ENCODE measurements at places on chromosomes 11 and 22. TPM values are rescaled to one million over a fixed set of nuclear protein-coding genes. Genes with fewer than 3 reads are reported as not detected.

DRD4 gene
- 1.3 TPM for total RNA-seq

- DNase-seq: no peak
These were observed 144.5 kb downstream of the CCDC34 start for GRCh38 chr11:27218421-27219038.

- DNase-seq: no peak
These were observed 7.9 kb upstream of the TRIM68 start for GRCh38 chr11:4615856-4616444.

POU2AF3 gene
- total RNA-seq: 2.1 TPM

- DNase-seq: peak; percentile 38
These were observed 71.8 kb downstream of the UBASH3B start for GRCh38 chr11:122727101-122727929.

DNA sequence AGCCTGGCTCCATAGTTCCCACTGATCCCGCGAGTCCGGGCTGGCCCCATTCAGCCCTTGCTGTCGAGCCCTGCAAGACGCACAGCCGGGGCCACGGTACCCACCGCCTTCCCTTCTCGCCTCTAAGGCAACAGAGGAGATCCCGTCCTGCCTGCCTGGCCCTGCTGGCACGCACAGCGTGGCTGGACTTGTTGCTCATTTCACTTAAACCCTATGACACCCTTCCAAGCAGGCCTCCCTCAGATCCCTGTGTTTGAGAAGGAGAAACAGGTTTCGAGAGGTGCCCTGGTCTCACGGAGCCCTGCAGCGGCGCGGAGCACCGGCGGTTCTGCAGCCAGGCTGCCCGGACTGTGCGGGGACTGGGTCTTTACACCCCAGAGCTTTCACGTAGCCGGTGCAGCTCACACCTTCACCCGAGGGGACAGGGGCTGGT lies 1048.4 kb downstream of the BRD1 start:
- DNase-seq: no peak

DNA sequence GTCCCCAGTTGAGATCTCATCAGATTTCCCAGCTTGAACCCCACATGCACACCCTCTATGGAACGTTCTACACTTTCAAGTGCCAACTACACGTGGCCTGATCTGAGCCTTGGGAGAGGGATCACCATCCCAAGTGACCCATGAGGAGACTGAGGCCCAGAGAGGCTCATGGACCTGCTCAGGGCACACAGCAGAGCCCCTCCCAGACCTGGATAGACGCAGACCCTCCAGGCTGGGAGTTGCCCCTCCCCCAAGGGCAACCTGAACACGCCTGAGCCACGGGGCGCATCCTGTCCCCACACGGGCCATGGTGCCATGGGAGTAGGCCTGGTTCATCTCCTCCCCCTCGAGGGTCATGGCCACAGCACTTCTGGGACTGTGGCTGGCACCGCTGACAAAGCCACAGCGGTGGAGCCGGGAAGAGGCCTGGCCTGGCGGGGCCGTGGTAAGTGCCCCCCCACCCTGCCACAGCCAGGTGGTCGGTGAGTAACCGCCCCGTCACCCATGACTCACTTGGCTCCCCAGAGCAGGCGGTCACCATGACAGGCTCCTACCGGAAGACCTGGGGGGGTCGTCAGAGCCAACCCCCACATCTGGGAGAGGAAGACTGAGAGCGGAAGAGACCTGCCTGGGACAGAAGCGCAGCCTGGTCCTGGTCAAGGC lies 8.1 kb downstream of the WNT7B start:
- DNase-seq: no peak

RPS25 gene
- total RNA-seq: 1,713 TPM

SLC25A45 gene
- 18.2 TPM for total RNA-seq

OR9Q1 gene
- not detected for total RNA-seq

APOL6 gene
- total RNA-seq: 7.7 TPM

DNA sequence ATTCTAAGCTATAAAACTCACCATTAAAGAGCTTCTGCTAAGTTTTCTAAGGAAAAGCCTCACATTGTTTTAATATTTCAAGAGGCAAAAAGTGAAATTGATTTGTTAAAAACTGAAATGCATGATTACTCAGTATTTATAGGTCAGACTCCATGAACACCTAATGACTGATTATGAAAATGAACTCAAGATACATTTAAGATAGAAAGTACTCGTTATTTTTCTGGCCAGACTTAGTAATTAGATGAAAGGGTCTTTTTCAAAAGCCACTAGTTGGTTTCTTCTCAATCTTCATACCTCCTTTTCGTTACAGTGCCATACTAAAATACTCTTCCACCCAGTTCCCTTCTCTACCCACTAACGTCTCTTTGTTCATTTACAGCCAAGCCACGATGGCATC lies 56.3 kb downstream of the VSIG10L2 start:
- no peak for DNase-seq

DNA sequence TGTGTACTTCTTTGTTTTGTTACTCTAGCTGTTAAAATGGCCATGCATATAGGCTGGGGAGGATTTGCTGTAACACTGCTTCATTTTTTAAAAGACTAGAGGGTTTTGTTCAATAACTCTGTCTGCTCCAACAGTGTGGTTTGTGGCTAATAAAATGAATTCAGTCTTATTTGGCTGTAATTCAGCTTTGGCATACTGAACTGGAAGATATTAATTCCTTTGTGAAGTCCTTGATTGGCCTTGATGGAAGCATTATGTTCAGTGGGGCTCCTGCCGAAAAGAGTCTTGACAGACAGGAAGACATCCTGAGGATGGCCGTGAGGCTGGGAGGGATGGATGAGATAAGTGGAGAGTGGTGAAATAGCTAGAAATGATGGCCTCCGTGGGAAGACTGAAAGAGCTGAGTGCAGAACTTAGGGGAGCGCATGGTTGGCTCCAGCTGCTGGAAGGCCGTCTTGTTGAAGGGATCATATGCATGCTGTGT lies 44.8 kb upstream of the MYO18B start:
- no peak for DNase-seq

LMNTD2 gene
- 21.4 TPM for total RNA-seq

MUC5B gene
- total RNA-seq: not detected

GRCh38 chr11:112884012-112884767 lies 77.0 kb upstream of the NCAM1 start:
- DNase-seq: no peak

CDKN1C gene
- total RNA-seq: 8.0 TPM

TSPAN18 gene
- total RNA-seq: 2.0 TPM

DNA sequence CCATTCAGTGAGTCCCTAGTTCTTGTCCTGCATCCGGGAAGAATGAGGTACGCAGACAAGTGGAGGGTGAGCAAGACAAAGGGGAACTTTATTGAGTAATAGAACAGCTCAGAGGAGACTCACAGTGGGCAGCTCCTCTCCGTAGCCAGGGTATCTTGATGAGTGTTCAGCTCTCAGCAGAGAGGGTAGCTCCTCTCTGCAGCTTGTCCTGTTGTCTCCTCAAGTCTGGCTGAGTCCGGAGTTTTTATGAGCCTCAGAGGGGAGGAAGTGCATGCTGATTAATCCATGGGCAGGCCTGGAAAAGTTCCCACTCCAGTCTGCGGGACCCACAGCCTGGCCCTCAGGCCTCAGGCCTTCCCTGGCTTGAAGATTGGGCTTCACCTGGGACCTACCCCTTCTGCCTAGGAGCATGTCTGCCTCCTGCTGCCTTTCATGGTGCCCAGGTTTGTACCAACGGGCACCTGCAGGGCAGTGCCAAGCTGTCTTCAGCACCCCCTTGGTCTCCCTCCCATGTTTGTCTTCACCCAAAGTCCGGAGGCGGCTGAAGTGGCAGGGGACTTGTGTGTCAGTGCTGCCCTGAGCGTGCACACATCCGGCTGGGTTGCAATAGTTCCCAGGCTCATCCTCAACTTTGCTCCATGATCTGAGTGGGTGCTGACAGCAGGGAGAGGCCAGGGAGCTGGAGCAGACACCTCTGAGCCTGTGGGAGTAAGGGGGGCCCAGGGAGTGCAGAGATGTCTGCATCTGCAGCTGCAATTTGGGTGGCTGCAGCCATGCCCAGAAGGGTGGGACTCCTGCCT lies 134.2 kb downstream of the LDLRAD3 start:
- DNase-seq: no peak

DNA sequence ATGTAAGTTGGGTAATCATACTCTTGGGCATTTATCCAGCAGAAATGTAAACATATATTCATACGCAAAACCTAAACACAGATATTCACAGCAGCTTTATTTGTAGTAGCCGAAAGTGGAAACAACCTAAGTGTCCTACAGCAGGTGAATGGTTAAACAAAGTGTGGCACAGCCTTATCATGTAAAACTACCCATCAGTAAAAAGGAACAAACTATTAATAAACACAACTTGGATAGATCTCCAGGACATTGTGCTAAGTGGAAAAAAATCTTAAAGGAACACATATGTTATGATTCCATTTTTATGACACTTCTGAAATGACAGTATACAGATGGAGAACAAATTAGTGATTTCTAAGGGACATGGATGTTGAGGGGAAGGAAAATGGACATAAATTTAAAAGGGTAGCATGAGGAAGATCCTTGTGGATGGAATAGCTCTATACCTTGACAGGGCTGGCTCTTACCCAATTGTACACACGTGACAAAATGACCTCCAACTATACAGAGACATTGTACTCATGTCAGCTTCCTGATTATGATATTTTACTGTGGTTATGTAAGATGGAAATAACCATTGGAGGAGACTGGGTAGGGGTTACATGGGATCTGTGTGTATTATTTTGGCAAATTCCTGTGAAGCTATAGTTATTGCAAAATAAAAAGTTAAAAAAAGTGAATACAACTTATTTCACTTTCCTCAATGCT lies 15.4 kb downstream of the ANO5 start:
- DNase-seq: no peak

DNA sequence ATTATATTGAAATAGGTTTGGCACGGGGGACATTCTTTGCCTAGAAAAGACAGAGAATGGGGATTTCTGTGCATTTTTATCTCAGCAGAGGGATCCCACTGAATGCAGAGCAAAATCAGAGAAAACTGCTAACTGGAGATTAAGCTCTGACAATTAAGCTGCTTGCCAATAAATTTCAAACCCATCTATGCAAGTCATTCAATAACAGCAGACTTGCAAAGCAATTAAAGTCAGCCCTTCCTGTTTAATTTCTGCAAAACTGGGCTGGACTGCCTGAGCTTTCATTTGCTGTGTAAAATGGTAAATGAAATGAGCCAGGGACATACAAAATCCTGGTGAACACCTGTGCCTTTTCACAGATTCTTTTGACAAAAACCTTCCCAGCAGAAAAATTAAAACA lies 1273.9 kb upstream of the CNTN5 start:
- DNase-seq: no peak

DNA sequence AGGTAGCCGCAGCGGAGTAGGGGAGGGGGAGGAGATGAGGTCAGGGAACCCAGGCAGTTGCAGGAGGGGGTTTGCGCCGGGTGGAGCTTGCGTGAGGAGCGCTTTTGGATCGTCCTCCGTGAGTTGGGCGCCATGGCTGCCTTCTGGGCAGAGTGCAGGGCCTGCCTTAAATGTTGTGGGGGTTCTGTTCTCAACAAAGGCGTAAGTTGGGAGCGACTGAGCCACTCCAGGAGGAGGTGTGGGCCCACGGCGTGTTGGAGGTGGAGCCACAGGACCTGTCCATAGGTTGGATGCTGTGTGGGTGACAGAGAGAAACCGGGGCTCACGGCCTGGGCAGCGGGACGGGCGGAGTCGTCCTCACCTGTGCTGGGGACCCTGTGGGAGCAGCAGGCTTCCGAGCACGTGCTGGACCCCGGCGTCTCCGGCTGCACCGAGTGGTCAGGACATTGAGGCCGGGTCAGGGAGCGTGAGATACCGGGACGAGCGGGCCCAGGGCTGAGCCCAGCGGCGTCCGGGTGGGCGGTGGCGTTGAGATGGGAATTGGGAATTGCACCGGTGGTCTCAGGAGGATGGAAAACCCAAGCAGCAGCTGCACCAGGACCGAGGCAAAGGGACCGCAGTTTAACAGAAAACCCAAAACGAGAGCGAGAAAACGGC lies 977 bp upstream of the PGGHG start:
- no peak for DNase-seq

MRGPRE gene
- total RNA-seq: not detected

GRCh38 chr11:123407130-123407995 lies 22.7 kb upstream of the GRAMD1B start:
- peak; percentile 39 for DNase-seq

GRCh38 chr11:114034956-114035355 lies 24.6 kb upstream of the ZBTB16 start:
- no peak for DNase-seq

GRCh38 chr11:100927579-100927978 lies 202.0 kb downstream of the PGR start:
- DNase-seq: no peak

SMARCB1 gene
- total RNA-seq: 187 TPM

DNA sequence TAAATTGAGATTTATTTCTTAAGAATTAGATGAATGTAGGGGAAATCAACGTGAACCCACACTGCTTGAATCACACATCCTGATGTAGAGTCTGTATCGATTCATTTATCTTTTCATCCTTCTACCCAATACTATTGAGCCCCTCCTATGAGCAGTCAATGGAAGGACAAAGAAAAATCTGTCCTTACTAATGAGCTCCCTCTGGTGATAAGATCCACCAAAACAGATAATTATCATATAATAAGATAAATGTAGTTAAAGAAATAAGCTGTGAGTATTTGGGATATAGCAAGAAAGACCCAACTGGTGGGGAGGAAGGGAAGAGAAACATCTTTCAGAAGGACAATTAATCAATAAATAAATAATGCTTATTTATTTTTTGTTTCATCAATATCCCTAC lies 385.1 kb upstream of the CCDC90B start:
- DNase-seq: peak; percentile 9

DNA sequence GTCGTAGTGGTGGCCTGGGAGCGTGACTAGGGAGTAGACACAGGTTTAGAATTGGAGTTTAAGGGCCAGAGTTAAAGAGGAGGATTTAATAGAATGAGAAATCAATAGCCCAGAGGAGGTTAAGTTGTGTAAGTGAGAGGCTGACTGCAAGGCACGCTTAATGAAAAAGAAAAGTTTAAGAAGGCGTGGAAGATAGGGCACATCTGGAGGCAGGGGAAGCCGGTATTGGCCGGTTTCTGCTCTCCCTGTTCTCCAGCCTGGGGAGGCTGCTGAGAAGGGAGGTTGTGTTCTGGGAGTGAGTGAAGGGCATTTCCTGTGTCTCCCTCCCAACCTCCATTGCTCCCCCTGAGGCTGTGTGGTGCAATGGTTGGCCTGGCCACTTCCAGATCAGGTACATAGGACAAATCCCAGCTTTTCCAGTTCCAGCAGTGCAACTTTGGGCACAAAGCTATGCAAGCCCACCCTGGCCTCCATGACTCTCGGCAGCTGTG lies 6.3 kb downstream of the GRIK4 start:
- DNase-seq: no peak

Measured in B cell (primary cell).